Activated T-helper 1 cell treated with anti-CD3 and anti-CD28 coated beads, Interleukin-12 subunit alpha, Interleukin-12 subunit beta, Interleukin-2, Interleukin-4 antibody, amounts not matched to agents 30 ng/mL and 10 ng/mL and 1 ng/mL, durations not matched to agents 14 hours and 24 hours and 36 hours (primary cell): ENCODE measurements at places on chromosomes 7 and 10.

GRCh38 chr10:17537281-17537680 lies 79.9 kb downstream of the HACD1 start:
- DNase-seq: no peak
- H3K4me3 ChIP-seq: no peak overlapping the region
- no peak overlapping the region for H3K27ac ChIP-seq

DNA sequence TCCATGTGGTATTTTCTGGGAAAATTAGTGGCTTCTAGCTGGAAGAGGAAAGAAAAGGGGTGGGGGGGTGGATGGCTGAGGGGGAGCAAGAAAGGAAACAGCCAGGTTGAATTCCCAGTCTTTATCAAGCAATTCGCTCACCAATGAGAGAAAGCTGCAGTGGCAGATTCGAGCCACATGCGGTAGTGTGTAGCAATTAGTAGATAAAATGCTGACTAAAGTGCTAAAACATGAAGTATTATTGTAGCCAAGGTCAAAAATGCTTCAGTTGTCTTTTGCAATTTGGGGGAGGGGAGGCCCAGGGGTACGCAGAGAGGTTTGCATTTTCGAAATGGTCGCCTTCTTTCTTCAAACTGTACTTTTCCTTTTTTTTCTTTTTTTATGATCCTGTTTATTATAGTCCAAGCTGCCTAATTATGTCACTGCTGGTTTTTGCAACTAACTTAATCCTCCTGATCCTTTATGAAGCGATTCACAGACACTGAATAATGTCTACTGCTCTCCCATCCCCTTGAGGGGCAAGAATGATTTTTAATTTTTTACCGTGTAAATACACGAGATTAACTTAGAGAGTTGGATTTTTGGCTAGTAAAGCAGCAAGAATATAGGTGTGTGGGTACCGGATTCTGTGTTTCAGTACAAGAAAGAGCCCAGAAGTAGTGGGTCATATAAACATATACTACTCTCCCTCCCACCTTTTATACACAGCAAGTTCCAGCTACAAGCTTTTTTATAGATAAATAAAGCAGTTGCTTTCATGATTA lies 3.6 kb upstream of the ARID5B start:
- peak overlapping the region; percentile 87 for H3K4me3 ChIP-seq
- DNase-seq: no peak
- peak overlapping the region; percentile 90 for H3K27ac ChIP-seq
- H3K4me1 ChIP-seq: peaks cover 38% of the 10 kb centered on the region
- H3K27me3 ChIP-seq: no peaks in the 10 kb centered on the region

DNA sequence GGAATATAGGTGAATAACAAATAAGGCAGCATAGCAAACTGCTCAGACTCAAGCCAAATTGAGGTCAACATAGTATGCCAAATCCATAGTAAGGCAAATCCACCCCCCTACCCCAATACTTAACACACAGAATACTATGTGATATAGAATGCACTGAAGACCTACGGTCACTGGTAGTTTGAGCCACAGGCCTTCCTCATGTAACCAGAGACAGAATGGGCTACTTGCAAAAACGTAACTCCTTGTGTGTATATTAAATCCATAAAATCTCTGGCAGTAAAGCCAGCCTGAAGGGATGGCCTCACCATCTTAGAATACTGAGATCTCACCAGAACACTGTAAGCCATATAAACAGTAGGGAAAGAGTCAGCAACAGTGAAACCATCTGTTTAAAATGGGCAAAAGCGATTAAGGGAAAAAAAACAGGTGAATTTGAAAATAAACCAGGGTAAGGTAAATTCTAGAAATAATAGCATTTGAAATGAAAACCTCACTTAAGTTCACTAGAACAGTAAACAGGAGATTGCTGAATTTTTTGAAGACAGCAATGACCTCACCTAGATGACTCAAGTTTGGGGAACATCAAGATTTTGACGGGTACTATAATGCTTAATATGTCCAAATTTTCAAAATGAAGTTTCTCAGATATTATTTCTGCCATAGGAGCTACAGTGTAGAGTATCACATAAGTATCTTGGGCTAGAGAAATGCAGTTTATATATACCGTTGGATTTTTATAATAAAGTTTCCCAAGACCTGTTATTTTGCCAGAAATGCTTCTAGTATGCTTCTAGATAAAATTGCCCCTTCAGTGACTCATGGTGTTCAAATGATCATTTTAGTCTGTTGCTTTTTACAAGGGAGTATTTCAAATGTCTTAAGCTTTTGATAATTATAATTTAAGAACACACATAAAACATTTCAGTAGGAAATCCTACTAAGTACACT lies 13.9 kb downstream of the HNRNPA2B1 start:
- H3K27ac ChIP-seq: peak overlapping the region; percentile 76
- H3K36me3 ChIP-seq: peaks cover 69% of the 10 kb centered on the region
- no peak for DNase-seq
- H3K27me3 ChIP-seq: no peaks in the 10 kb centered on the region
- H3K4me1 ChIP-seq: peaks cover 71% of the 10 kb centered on the region

DNA sequence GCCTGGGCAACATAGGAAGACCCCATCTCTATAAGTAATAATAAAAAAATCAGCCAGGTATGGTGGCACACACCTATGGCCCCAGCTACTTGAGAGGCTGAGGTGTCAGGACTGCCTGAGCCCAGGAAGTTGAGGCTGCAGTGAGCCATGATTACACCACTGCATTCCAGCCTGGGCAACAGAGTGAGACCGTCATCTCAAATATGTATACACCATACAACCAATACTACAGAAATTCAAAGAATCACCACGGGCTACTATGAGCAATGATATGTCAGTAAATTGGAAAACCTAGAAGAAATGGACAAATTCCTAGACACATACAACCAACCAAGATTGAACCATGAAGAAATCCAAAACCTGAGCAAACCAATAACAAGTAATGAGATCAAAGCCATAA lies 60.3 kb upstream of the ZC3HAV1 start:
- H3K27me3 ChIP-seq: no peaks in the 10 kb centered on the region
- no peak overlapping the region for H3K27ac ChIP-seq
- H3K4me3 ChIP-seq: no peak overlapping the region

GRCh38 chr10:50470345-50470744 lies 153.4 kb downstream of the SGMS1 start:
- no peak overlapping the region for H3K4me3 ChIP-seq
- no peaks in the 10 kb centered on the region for H3K27me3 ChIP-seq
- peaks cover 39% of the 10 kb centered on the region for H3K4me1 ChIP-seq
- DNase-seq: peak; percentile 3

GRCh38 chr7:148773334-148773733 lies 74.6 kb downstream of the CUL1 start:
- H3K4me3 ChIP-seq: no peak overlapping the region
- H3K4me1 ChIP-seq: peaks cover 30% of the 10 kb centered on the region
- no peaks in the 10 kb centered on the region for H3K27me3 ChIP-seq

GRCh38 chr7:105055084-105055483 lies 41.1 kb downstream of the KMT2E start:
- peaks cover 35% of the 10 kb centered on the region for H3K36me3 ChIP-seq
- H3K27me3 ChIP-seq: no peaks in the 10 kb centered on the region
- no peak for DNase-seq
- no peak overlapping the region for H3K27ac ChIP-seq
- H3K4me1 ChIP-seq: peaks cover 60% of the 10 kb centered on the region

GRCh38 chr10:31507427-31507826 lies 188.4 kb downstream of the ZEB1 start:
- H3K4me3 ChIP-seq: no peak overlapping the region
- H3K27ac ChIP-seq: no peak overlapping the region
- H3K27me3 ChIP-seq: no peaks in the 10 kb centered on the region
- DNase-seq: no peak
- peaks cover 64% of the 10 kb centered on the region for H3K36me3 ChIP-seq
- peaks cover 9% of the 10 kb centered on the region for H3K4me1 ChIP-seq

DNA sequence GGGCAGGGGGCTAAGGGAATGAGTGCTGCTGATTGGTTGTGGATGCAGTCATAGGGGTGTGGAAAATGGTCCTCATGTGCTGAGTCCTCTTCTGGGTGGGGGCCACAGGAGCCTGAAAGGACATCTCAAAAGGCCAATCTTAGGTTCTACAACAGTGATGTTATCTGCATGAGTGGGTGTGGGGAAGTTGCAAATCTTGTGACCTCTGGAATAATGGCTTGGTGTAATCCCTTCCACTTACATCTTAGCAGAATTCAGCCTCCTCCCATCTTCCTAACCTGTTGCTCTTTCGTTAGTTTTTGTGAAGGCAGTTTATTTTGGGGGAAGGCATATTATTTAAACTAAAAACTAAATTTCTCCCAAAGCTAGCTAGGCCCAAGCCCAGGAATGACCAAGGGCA lies 42.0 kb upstream of the OIT3 start:
- H3K36me3 ChIP-seq: no peaks in the 10 kb centered on the region
- no peaks in the 10 kb centered on the region for H3K27me3 ChIP-seq
- DNase-seq: no peak
- no peak overlapping the region for H3K4me3 ChIP-seq
- no peaks in the 10 kb centered on the region for H3K4me1 ChIP-seq
- H3K27ac ChIP-seq: no peak overlapping the region

DNA sequence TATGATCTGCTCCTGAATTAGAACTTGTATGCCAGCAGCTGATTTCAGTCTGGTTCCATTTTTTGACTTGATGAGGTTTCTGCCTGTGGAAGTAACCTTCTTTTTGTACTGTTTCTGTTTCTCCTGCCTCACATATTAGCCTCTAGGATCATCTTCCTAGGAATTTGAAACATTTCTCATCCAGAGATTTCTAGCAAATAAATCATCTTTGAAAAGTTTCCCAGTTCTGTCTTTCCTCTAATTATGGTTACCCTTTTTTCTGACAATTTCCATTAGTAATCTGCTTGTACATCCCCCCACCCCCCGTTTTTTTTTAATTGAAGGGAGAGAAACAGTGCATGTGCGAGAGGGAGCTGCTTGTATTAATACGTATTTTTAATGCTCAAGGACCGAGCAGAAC lies 92.2 kb downstream of the NRF1 start:
- H3K27me3 ChIP-seq: no peaks in the 10 kb centered on the region
- H3K4me3 ChIP-seq: no peak overlapping the region
- peaks cover 17% of the 10 kb centered on the region for H3K36me3 ChIP-seq
- DNase-seq: no peak

GRCh38 chr7:33720870-33721269 lies 184.5 kb upstream of the BMPER start:
- no peak overlapping the region for H3K4me3 ChIP-seq
- no peaks in the 10 kb centered on the region for H3K36me3 ChIP-seq
- no peaks in the 10 kb centered on the region for H3K4me1 ChIP-seq
- H3K27ac ChIP-seq: no peak overlapping the region

- H3K27ac ChIP-seq: no peak overlapping the region
- peaks cover 66% of the 10 kb centered on the region for H3K4me1 ChIP-seq
- DNase-seq: no peak
- peaks cover 3% of the 10 kb centered on the region for H3K36me3 ChIP-seq
- no peaks in the 10 kb centered on the region for H3K27me3 ChIP-seq
These were observed 94.5 kb upstream of the MKLN1 start for GRCh38 chr7:131233193-131233592.

GRCh38 chr7:142383841-142384492 lies 126.1 kb upstream of the PRSS58 start:
- H3K4me3 ChIP-seq: peak overlapping the region; percentile 68
- H3K4me1 ChIP-seq: peaks cover 21% of the 10 kb centered on the region
- peak overlapping the region; percentile 62 for H3K27ac ChIP-seq
- no peak for DNase-seq
- H3K36me3 ChIP-seq: no peaks in the 10 kb centered on the region
- peaks cover 3% of the 10 kb centered on the region for H3K27me3 ChIP-seq

GRCh38 chr7:100369105-100369504 lies 4.2 kb upstream of the PILRA start:
- H3K4me3 ChIP-seq: no peak overlapping the region
- no peaks in the 10 kb centered on the region for H3K27me3 ChIP-seq
- H3K27ac ChIP-seq: peak overlapping the region; percentile 40
- H3K36me3 ChIP-seq: peaks cover 20% of the 10 kb centered on the region
- H3K4me1 ChIP-seq: peaks cover 44% of the 10 kb centered on the region

DNA sequence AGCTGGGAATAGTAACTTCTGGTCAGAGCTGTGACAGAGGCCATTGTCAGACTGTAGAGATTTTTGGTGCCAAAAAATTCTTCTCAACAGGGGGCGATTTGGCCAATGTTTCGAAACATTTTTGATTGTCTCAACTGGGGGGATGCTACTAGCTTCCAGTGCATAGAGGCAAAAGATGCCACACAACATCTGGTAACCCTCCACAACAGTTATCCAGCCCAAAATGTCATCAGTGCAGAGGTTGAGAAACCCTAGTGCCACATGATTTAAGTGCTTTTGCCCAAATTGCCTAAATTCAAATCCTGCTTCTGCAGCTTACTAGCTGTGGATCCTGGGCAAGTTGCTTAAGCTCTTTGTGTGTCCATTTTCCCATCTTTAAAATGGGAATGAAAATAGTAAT lies 71.9 kb downstream of the FZD1 start:
- H3K4me1 ChIP-seq: no peaks in the 10 kb centered on the region
- no peak overlapping the region for H3K27ac ChIP-seq
- H3K4me3 ChIP-seq: no peak overlapping the region

- no peak for DNase-seq
- H3K36me3 ChIP-seq: no peaks in the 10 kb centered on the region
- no peak overlapping the region for H3K4me3 ChIP-seq
- H3K27ac ChIP-seq: no peak overlapping the region
- peaks cover 16% of the 10 kb centered on the region for H3K27me3 ChIP-seq
These were observed 94.0 kb upstream of the CDCA7L start for GRCh38 chr7:22039670-22040069.

- no peaks in the 10 kb centered on the region for H3K27me3 ChIP-seq
- peaks cover 11% of the 10 kb centered on the region for H3K4me1 ChIP-seq
- H3K4me3 ChIP-seq: no peak overlapping the region
- no peak for DNase-seq
- H3K36me3 ChIP-seq: peaks cover 7% of the 10 kb centered on the region
These were observed 20.0 kb upstream of the GPR146 start for GRCh38 chr7:1024331-1024841.

GRCh38 chr7:132066761-132067171 lies 509.5 kb downstream of the PLXNA4 start:
- peaks cover 2% of the 10 kb centered on the region for H3K27me3 ChIP-seq
- DNase-seq: no peak
- H3K4me1 ChIP-seq: no peaks in the 10 kb centered on the region
- no peaks in the 10 kb centered on the region for H3K36me3 ChIP-seq
- H3K27ac ChIP-seq: no peak overlapping the region
- no peak overlapping the region for H3K4me3 ChIP-seq

DNA sequence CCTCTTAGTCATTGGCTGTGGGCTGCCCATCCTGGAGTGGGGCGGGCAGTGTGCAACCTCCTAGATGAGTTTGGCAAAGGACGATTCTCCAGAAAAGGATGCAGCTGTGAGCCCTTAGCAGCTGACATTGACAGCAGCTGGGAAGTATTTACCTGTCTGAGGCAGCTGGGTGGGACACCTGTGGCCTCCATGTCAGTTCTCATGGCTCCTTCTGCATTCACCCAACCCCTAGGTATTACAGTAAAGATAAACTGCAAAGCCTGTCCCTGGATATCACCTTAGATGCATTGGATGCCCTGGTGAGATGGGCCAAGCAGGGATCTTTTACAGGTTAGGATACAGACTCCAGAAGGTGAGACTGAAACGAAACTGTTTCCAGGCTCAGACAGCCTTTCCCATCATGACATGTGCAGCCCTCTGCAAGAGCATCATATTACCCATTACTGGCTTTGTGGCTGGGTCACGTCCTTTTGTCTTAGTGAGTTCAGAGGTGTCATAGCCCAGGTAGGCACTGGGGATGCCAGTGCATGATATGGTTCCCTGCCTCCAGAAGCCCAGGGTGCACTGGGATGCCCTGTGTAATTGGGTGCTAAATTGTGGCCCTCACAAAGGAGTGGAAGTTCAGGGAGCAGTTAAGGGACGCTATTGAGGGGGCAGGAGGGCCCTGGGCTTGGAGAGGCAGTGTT lies 28.9 kb downstream of the MINDY4 start:
- H3K27ac ChIP-seq: no peak overlapping the region
- no peaks in the 10 kb centered on the region for H3K36me3 ChIP-seq
- no peak for DNase-seq
- peaks cover 1% of the 10 kb centered on the region for H3K27me3 ChIP-seq
- peaks cover 22% of the 10 kb centered on the region for H3K4me1 ChIP-seq
- H3K4me3 ChIP-seq: no peak overlapping the region
